ENCODE measurements at places on chromosomes 13 and 19.

DNA sequence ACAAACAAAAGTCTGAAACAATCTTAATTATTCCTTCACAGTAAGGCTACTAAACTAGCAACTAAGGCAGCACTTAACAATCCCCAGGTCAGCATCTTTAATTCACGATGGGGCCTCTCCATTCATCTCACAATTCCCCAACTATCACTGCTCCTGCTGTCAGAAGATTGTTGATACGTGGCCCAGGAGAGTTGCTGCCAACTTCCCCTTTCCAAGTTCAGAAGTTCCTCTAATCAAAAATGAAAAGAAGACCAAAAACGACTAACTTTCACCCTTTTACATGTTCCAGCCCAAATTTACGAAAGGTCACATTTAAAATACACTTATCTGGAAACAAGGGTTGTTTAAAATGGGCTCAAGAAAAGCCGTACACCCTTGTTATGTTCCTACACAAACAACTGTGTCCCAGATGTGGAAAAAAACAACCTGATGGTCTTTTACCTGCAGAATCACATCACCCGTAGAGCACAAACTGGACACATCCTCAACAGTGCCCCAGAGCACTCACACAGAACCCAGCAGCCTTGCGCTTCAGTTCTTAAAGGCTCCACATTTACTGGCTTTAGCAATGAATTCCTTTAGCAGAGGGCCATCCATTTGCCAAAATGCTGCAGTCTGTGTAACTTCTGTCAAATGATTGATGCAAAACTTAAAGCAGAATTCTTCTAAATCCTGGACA, 38.0 kb downstream of the PHF11 start:
- no peak for DNase-seq

- DNase-seq = peak; percentile 80
These were observed 17.7 kb downstream of the RFX2 start for GRCh38 chr19:6092329-6093286.

GRCh38 chr13:39051157-39051556, 12.9 kb downstream of the NHLRC3 start:
- DNase-seq = peak; percentile 27

- no peak for DNase-seq
These were observed 93.3 kb downstream of the PAN3 start for GRCh38 chr13:28231642-28232041.

DNA sequence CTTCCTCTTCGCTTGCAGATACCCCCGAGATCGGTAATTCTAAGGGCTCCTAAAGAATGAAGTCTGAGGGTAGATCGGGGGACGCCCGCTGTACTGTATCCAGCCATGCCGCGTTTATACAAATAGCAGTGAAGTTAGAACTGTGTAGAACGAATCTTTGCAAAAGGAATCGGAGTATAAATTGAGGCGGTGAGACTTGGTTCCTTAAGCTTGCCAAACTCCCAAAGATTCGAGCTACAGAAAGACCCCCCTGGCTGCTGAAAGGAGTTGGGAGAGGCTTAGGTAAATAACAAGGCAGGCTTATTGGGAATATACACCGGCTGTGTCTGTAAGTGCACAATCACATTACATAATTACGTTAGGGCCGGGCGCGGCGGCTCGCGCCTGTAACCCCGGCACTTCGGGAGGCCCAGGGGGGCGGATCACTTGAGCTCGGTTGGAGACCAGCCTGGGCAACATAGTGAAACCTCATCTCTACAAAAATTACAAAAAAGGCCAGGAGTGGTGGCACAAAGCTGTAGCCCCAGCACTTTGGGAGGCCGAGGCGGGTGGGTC, 12.2 kb downstream of the TMEM160 start:
- no peak for DNase-seq

GRCh38 chr19:29293736-29294342, 80.9 kb upstream of the UQCRFS1 start:
- DNase-seq = no peak

DNA sequence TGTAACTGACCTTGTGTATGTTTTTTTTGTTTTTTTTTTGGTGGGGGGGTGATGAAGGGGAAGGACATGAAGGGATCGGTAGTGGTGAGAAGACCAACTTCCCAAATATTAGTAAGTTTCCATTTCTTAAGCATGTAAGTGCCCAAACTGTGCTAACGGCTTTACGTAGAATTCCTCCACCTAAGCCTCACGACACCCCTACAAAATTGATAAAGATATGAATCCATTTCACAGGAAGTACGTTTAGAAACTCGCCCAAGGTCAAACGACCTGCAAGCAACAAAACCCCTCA, 649 bp downstream of the UQCRFS1 start:
- DNase-seq = no peak

- no peak for DNase-seq
These were observed 15.3 kb downstream of the COLGALT1 start for GRCh38 chr19:17570791-17571190.

DNA sequence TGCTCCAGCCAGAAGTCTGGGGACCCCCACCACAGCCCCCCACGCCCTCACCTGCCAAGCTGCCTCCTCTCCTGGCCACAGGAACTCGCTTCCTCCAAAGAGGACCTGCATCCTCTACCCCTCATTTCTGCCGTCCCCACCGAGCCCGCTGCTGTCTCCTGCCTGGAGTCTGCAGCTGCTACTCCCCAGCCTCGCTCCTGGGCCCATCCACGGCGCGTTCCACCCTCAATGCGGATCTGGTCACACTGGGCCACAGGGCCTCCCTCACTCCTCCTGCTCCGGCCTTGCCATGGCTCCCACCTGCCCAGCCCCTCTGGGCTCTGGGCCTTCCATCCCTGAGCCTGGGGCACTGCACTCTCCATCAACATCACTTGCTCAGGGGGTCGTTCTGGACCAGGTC, 4.3 kb downstream of the BTBD2 start:
- DNase-seq = no peak

GRCh38 chr19:55677572-55678028, 2.6 kb downstream of the EPN1 start:
- DNase-seq = no peak

- no peak for DNase-seq
These were observed 165.5 kb upstream of the KLF12 start for GRCh38 chr13:74299721-74300120.

DNA sequence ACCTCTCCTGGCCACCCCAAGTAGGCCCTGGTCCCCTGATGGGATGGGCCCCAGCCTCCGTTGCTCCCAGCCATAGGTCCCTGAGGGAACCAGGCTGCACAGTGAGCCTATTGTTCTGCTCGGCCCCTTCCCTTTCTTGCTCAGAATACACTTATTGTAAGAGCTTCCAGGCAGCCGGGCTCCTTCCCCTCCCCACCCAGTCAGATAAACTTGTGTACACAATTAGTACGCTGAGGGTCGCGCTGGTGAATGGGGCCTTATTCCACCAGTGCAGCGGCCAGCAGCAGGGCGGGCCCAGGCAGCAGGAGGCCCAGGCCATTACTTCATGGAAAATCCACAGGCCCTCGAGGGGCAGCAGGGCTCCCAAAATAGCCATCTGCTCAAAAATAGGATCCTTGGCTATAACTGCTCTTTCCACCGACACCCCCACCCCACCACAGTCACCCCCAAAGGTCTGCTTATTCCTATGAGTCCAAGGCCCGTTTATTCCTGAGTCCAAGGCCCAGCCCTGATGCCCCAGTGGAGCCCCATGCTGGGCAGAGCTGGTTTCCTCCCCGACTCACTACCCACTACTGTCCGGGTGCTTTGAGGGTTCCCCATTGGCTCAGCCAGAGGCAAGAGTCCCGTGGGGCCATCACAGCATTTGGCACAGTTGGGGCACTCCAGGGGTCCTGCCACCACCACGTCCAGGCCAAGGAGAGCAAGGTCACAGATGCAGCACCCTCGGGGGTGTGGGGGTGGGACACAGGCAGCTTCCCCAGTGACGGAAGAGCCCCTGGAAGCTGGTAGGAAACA, 22.1 kb downstream of the CAPN12 start:
- no peak for DNase-seq

- no peak for DNase-seq
These were observed 55.7 kb downstream of the COL4A1 start for GRCh38 chr13:110251193-110251819.

DNA sequence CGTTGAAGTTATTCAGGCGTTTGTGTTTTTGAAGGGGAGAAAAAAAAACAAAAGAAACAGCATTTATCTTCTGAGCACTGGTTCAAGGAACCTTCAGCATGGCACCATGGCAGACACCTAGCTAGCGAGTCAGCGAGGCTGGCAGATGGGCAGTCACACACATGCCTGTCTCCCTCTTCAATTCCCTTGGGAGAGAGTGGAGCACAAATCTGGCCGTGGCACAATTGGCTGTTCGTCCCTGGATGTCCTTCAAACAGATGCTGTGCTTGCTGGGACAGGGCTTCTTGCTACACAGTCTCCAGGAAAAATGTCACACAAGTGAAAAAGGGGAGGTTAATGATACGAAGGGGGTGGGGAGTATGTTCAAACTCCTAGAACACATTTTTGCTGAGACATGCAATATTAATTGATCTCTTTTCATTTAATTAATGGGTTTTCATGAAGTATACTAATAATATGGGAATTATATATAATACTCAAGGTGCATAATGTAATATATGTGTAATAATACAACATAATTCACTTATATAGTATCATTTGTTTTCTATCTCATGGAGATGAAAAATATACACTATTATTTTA, 1674.5 kb upstream of the SLC10A2 start:
- no peak for DNase-seq

- DNase-seq = no peak
These were observed 17.9 kb downstream of the FBN3 start for GRCh38 chr19:8131517-8131916.

GRCh38 chr19:3575949-3576673, 3.4 kb downstream of the HMG20B start:
- DNase-seq = no peak

- no peak for DNase-seq
These were observed 196.9 kb downstream of the TM9SF2 start for GRCh38 chr13:99698010-99698815.

DNA sequence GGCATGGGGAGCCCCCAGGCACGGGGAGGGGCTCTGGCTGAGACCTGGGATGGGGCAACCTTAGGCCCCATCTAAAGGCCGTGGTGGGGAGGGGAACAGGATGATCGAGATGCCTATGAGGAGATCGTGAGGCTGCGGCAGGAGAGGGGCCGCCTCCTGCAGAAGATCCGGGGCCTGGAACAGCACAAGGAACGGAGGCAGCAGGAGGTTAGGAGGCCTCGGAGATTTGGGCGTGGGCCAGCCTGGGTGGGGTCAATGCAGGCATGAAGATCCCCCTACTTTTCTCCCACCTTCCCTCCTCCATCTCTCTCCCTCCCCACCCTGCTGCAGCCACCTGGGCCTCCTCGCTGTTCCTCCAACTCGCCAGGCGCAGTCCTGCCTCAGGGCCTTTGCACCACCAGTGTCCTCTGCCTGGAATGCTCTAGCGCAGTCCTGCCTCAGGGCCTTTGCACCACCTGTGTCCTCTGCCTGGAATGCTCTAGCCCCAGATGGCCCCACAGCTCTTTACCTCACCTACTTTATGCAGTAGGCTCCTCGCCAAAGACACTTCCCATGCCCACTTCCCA, 19.1 kb upstream of the EBI3 start:
- no peak for DNase-seq

DNA sequence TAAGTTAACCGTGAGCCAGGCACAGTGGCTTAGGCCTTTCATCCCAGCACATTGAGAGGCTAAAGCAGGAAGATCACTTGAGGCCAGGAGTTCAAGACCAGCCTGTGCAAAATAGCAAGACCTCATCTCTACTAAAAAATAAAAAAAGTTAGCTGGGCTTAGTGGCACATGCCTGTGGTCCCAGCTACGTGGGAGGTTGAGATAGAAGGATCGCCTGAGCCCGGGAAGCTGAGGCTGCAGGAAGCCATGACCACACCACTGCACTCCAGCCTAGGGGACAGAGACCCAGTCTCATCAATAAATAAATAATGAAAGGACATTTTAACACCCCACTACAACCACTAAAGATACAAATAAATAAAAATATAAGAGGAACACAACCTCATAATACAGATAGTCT, 21.6 kb downstream of the LSM14A start:
- DNase-seq = no peak

GRCh38 chr13:20149762-20150161, 11.1 kb downstream of the GJA3 start:
- DNase-seq = no peak

- DNase-seq = no peak
These were observed 112.9 kb upstream of the IRS2 start for GRCh38 chr13:109899316-109899715.

GRCh38 chr19:44742330-44743061, 6.0 kb upstream of the BCL3 start:
- no peak for DNase-seq

DNA sequence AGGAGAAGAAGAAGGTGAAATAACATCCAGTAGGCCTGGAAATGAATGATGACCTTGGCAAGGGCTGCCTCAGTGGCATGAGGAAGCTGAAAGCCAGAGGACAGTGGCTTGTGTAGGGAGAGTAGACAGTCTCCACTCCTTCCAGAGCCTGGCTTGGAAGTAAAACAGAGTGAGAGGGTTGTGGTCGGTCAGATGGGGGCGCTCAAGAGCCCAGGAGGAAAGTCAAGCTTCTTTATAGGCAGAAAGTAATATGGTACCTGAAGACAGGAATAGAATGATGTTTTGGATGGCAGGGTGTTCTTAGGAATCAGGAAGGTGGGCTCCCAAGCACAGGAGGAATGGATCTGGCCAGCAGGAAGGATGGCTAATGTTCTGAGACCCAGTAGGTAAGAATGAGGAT, 75.1 kb upstream of the TSC22D1 start:
- no peak for DNase-seq

GRCh38 chr19:56162258-56162657, 13.6 kb upstream of the GALP start:
- DNase-seq = no peak
